GM06990 (cell line): ENCODE measurements at places on chromosomes 3 and 15.

DNA sequence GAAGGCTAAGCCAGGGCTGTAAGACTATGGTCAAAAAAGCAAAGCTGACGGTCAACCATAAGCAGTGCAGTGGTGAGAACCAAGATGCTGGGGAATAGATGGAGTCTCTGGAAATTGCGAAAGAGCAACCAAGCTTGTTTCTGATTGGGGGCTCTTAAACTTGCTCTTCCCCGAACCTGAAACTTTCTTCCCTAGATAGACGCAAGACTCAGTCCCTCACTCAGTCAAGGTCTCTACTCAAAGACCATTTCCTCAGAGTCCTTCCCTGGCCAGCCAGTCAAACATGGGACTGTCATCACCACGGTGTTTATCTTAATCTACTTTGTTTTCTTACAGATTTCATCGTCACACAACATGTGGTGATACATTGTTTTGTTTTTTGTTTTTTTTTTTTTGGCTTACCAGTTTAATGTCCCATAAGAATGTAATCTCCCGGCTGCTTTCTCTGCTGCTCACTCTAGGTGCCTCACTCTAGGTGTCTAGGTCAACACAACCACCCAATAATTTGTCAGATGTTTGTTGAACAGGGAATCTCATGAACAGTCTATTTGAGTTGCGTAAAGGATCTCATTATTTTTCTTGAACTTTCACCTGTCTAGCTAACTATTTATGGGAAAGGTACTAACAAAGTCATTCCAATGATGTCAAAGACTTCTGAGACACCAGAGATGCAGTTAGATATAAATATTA, 495.4 kb downstream of the FOXP1 start:
- no peak for DNase-seq

DNA sequence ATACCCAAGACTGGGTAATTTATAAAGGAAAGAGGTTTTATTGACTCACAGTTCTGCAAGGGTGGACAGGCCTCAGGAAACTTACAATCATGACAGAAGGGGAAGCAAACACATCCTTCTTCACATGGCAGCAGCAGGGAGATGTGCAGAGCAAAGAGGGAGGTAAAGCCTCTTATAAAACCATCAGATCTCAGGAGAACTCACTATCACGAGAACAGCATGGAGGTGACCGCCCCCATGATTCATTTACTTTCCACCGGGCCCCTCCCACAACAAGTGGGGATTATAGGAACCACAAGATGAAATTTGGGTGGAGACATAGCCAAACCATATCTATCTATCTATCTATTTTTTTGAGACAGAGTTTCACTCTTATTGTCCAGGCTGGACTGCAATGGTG, 5.4 kb downstream of the GDPGP1 start:
- no peak for DNase-seq

DNA sequence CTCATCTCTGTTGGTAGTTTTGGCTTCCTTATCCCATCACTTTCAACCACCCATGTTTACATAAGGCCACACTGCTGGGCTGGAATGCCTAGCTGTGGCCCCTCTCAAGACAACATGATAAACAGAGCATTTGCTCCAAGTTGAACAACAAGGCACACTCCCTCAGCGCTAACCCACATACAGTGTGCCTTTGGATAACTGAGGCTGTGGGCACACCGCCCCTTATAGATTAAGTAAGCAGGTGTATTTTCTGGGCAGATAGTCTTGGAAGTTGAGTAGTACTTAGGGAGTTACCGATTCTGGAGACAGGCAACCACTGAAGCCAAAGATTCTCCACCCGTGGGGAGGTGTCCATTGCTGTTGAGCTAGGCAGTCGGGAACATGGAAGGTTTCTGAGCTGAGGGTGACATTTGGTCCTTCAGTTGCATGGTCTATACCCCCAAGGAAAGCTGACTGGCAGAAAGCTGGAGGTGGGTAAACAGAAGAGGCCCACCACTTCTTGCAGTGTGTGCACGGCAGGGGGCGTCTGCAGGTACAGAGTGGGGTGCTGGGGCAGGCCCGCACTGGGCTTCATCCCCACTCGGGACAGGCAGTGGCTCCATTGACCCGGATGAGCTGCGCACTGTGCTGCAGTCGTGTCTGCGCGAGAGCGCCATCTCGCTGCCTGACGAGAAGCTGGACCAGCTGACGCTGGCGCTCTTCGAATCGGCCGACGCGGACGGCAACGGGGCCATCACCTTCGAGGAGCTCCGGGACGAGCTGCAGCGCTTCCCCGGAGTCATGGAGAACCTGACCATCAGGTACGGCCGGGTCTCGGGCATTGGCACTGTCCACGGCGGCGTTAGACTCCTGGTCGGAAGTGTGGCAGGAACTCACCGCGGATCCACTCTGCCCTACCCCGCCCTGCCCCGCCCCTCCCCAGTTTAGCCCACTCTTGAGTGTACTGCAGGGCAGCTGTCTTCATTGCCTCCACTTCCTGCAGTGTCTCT, 16.8 kb downstream of the NOX5 start:
- peak; percentile 20 for DNase-seq

DNA sequence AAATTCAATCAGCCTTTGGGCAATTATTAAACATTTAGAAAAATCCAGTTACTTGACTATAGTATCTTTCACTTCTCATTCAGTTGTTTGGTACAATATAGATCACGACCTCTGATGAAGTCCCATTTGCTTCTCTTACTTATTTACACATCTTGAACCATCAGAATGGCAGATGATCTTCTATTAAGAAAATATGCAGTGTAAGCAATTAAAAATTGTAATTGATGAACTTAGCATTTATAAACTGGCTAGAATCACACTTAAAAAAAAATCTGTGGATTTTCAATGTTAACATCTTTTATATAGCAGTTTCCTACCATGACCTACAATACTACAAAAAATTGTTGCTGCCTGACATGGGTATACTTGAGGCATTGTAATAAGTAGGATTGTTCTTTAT, 395.5 kb upstream of the CNTN4 start:
- DNase-seq: no peak

DNA sequence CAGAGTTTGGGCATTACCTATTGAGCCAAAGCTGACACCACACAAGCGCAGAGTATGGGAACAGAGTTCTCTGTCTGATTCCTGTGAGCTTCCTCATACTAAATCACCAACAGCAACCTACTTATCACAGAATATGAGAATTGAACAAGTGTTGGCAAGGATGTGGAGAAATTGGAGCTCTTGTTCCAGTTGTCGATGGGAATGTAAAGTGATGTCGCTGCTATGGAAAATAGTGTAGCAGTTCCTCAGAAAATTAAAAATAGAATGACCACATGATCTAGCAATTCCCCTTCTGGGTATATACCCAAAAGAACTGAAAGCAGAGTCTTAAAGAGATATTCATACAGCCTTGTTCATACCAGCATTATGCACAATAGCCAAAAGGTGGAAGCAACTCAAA, 33.4 kb downstream of the CD86 start:
- no peak for DNase-seq

DNA sequence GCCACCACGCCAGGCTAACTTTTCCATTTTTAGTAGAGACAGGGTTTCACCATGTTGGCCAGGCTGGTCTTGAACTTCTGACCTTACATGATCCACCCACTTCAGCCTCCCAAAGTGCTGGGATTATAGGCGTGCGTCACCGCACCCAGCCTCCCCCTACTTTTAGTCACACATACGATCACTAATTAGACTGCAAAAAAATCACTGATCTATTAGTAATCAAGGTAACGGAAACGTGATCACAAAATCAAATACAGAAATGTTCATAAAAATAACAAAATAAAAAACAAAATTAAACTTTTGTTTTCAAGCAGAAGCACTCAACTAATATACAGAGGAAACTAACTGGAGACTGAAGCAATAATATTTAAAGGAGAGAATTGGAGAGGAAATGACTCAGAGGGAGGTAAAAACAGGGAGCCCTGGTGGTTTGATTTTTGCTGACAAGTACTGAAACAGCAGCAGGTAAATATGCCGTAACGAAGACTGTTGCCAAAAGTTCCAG, 4.6 kb downstream of the WDR53 start:
- no peak for DNase-seq

- DNase-seq: no peak
These were observed 123.7 kb upstream of the CHRM5 start for GRCh38 chr15:33844597-33844996.

- no peak for DNase-seq
These were observed 61.4 kb downstream of the ZNF609 start for GRCh38 chr15:64521726-64522164.

DNA sequence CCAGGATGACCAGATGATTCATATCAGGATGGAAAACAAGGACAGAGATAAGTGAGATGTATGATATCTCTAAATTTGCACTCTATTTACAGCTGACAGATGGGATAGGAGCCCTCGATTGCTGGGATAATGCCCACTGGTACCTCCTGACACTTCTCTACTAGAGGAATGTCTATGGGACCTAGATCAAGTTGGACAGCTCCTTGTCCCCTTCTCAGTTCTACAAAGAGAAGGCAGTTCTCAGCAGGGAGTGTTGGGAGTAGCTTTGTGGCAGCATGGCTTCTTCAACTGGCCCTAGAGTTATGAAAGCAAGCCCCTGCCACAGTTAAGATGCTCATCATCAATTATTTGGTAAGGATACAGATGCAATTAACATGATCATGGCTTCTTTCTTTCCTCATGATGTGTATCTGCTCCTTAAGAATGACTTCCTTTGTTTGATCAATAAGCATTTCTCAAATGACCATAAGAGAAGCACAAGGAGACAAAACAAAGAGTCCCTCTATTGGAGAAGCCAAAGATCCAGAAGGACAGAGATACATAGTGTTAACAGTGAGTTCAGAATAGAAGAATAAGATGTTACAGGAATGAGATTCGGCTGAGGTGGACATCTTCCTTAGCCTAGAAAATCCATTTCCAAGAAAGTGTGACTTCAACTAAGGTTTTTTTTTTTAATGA, 481.3 kb downstream of the NAALADL2 start:
- DNase-seq: no peak

GRCh38 chr3:45985532-45986302, 9.9 kb downstream of the FYCO1 start:
- DNase-seq: no peak

- no peak for DNase-seq
These were observed 490.4 kb upstream of the PROK2 start for GRCh38 chr3:72275331-72275751.

DNA sequence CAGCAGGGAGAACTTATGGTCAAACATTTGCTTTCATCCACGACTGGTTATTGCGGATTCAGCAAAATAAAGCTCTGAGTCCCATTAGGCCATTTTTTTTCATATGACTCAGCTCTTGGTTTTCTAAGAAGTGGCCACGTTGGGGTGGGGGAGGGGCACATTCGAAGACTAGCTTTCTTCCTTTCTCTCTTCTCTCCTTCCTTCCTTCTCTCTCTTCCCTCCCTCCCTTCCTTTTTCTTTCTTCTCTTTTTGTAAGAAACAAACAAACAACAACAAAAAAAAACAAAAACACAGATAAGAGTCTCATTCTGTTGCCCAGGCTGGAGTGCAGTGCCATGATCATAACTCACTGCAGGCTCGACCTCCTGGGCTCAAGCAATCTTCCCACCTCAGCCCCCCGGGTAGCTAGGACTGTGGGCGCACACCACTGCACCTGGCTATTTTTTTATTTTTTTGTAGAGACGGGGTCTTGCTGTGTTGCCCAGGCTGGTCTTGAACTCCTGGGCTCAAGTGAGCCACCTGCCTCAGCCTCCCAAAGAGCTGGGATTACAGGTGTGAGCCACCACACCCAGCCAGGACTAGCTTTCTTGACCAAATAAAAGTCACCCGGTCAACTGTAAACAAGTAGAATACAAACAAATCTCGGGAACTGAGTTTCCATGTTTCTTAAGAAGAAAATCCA, 41.6 kb downstream of the ABCC5 start:
- DNase-seq: no peak

DNA sequence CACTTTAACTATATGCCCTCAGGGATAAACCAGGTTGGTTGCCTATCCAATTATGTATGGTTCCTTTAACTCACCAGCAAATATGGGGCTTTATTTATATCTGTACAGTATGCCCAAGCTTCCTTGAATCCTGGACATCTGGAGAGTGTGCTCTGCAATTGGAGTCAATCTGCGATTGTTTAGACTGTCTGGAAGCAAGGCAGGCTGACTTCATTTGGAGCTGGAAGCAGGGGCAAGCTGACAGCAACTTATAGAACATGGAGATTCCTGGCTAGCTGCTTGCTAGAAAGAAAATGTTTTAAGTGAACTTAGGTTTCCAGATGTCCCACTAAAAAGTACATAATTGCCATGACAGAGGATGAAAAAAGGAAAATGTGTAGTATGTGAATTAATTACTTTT, 63.7 kb upstream of the TPRG1 start:
- no peak for DNase-seq

- DNase-seq: no peak
These were observed 35.0 kb downstream of the MTMR10 start for GRCh38 chr15:30956216-30957124.

GRCh38 chr3:80771085-80771484, 990.4 kb downstream of the GBE1 start:
- no peak for DNase-seq

GRCh38 chr3:49707113-49707480, 12.4 kb downstream of the AMIGO3 start:
- no peak for DNase-seq

GRCh38 chr15:73244333-73244732, 124.4 kb downstream of the HCN4 start:
- DNase-seq: no peak
